Psoas muscle (tissue), 8 donors: ENCODE measurements at places on chromosomes 5 and 9. TPM values are rescaled to one million over a fixed set of nuclear protein-coding genes. Genes with fewer than 3 reads are reported as not detected.
A peak's percentile ranks its signal among the peaks of the same experiment; 100 is the strongest.

DNA sequence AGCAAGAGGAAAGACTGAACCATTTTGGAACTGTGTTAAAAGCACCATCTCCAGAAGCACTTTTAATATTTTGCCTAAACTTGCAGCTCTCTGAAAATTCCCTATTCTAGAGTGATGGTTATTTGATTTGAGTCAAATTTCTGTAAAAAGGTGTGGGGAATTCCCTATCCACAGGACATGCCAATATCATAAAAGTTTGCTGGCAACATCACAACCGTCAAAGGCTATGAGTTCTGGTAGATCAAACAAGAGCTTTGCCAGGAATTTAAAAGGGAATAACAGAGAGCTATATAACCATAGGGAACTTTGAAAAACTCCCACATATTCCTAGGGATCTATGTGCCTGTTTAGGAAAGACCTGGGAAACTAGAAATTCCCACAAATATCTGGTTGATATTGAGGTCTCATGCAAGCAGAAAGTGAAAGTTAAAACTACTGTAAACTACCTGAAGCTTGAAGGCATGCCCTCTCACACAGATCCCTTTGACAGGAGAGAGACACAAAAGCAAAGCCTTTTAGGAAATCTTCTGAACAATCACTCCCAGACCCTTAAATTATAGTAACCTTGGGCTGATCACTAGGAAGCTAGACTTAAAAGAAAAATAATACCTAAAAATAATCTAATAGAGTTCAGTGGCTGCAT lies 549.9 kb downstream of the ANXA1 start:
- H3K4me1 ChIP-seq, result no peaks in the 10 kb centered on the region
- no peak overlapping the region for H3K27ac ChIP-seq
- DNase-seq, result no peak
- no peak overlapping the region for H3K4me3 ChIP-seq
- H3K36me3 ChIP-seq, result no peaks in the 10 kb centered on the region
- no peaks in the 10 kb centered on the region for H3K27me3 ChIP-seq

DNA sequence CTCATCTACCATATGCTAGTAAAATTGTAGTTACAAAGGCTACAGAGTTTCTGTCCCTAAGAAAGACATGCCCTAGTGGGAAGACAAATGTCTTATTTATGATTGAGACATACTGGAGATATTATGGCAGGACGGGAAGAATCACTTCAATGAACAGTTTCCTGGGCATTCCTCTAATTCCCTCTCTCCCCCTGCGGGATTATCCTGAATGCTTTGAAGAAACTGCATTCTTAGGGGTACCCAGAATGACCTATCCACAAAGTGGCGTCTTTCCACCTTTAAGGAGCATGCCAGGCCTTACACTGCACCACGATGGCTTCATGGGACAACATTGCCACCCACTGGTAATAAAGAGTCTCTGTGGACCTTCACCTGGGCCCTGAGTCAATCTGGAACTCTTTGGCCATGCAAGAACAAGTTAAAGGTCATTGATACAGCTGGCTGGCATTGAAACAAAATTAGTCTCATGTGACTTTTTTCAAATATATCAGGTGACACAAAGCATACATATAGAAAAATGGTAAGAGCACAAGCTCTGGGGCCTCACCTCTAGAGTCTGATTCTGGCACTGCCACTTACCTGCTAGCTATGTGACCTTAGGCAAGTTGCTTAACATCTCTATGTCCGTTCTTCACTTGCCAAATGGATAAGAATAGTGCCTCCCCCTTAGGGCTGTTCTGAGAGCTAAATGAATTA lies 32.0 kb downstream of the ANKRD55 start:
- H3K27ac ChIP-seq, result no peak overlapping the region
- no peak overlapping the region for H3K4me3 ChIP-seq
- H3K27me3 ChIP-seq, result no peaks in the 10 kb centered on the region
- no peaks in the 10 kb centered on the region for H3K36me3 ChIP-seq
- no peaks in the 10 kb centered on the region for H3K4me1 ChIP-seq

GRCh38 chr9:38422555-38423260 lies 1.5 kb downstream of the IGFBPL1 start:
- H3K36me3 ChIP-seq, result no peaks in the 10 kb centered on the region
- H3K4me3 ChIP-seq, result no peak overlapping the region
- no peak overlapping the region for H3K27ac ChIP-seq
- H3K4me1 ChIP-seq, result peaks cover 4% of the 10 kb centered on the region
- H3K27me3 ChIP-seq, result peaks cover 8% of the 10 kb centered on the region

DNA sequence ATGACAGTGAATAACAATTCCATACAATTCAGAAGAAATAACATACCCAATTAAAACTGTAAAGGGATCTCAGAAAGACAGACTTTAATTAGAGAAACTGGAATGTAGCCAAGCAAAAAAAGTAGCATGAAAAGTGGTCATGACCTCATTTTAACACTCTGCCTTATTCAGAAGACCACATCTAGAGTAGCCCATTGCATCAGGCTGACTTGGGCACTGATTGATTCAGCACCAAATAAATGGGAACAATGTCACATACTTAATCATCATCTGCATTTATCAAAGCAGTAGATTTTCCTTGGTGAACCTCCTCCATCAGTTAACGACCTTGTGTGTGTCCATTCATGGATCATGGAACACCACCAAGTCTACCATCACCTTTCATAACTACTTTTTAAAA lies 992.1 kb downstream of the NR2F1-AS1 start:
- H3K4me3 ChIP-seq, result no peak overlapping the region
- DNase-seq, result no peak
- no peaks in the 10 kb centered on the region for H3K4me1 ChIP-seq
- H3K27ac ChIP-seq, result no peak overlapping the region
- no peaks in the 10 kb centered on the region for H3K36me3 ChIP-seq

Gene NTRK2
- 1.5 TPM for total RNA-seq

Gene NRG2
- total RNA-seq, result 19.6 TPM

Gene SLC6A3
- not detected for total RNA-seq

Gene GPR151
- not detected for total RNA-seq

Gene CDH9
- not detected for total RNA-seq

DNA sequence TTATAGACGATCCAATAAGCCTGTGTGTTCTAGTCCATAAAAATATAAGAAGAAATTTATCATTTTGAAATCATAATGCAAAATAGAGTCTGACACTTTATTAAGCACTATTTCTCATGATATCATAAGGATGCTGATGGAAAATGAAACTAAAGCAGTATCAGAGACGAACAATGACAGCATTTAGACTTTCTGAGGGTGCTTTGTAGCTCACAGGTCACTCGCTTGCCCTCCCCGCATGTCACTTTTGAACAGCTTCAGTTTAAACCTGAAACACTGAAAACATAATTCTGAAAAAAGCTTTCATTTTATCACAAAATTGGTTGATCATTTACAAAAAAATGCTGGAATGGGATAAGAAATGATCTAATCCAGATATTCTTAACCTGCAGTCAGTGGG lies 247.1 kb downstream of the EBF1 start:
- no peaks in the 10 kb centered on the region for H3K4me1 ChIP-seq
- no peaks in the 10 kb centered on the region for H3K36me3 ChIP-seq
- H3K27ac ChIP-seq, result no peak overlapping the region
- no peak for DNase-seq
- no peak overlapping the region for H3K4me3 ChIP-seq

DNA sequence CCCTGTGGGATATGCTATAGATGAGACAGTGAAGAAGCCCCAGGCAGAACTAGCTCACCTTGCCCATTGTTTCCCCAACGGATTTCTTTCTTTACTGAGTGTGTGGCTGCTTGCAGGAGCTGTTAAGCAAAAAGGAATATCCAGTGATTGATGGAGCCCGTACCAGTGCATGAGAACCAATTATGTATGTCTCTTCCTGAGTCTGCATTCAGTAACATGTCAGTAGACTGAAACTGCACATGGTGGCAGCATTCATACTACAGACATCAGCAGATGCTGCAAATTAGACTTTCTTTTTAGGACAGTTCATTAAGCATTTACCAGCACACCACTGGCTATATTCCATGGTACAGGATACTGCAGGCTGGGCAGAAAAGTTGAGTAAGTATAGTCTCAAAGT lies 90.3 kb upstream of the PLCXD3 start:
- H3K4me1 ChIP-seq, result no peaks in the 10 kb centered on the region
- no peak overlapping the region for H3K27ac ChIP-seq
- no peak overlapping the region for H3K4me3 ChIP-seq
- no peaks in the 10 kb centered on the region for H3K27me3 ChIP-seq

Gene FGD3
- 1.3 TPM for total RNA-seq

- H3K4me1 ChIP-seq, result peaks cover 5% of the 10 kb centered on the region
- no peaks in the 10 kb centered on the region for H3K36me3 ChIP-seq
- no peak for DNase-seq
- no peak overlapping the region for H3K27ac ChIP-seq
Measured at GRCh38 chr5:5792106-5792505, 369.6 kb downstream of the ICE1 start.

GRCh38 chr9:120454467-120454866 lies 125.5 kb downstream of the CDK5RAP2 start:
- H3K36me3 ChIP-seq, result peaks cover 2% of the 10 kb centered on the region
- no peak overlapping the region for H3K4me3 ChIP-seq
- no peak overlapping the region for H3K27ac ChIP-seq
- DNase-seq, result no peak
- no peaks in the 10 kb centered on the region for H3K27me3 ChIP-seq

GRCh38 chr5:15757103-15757502 lies 257.1 kb downstream of the FBXL7 start:
- no peak for DNase-seq
- H3K4me1 ChIP-seq, result no peaks in the 10 kb centered on the region
- no peak overlapping the region for H3K4me3 ChIP-seq
- no peaks in the 10 kb centered on the region for H3K27me3 ChIP-seq
- H3K36me3 ChIP-seq, result no peaks in the 10 kb centered on the region
- no peak overlapping the region for H3K27ac ChIP-seq

DNA sequence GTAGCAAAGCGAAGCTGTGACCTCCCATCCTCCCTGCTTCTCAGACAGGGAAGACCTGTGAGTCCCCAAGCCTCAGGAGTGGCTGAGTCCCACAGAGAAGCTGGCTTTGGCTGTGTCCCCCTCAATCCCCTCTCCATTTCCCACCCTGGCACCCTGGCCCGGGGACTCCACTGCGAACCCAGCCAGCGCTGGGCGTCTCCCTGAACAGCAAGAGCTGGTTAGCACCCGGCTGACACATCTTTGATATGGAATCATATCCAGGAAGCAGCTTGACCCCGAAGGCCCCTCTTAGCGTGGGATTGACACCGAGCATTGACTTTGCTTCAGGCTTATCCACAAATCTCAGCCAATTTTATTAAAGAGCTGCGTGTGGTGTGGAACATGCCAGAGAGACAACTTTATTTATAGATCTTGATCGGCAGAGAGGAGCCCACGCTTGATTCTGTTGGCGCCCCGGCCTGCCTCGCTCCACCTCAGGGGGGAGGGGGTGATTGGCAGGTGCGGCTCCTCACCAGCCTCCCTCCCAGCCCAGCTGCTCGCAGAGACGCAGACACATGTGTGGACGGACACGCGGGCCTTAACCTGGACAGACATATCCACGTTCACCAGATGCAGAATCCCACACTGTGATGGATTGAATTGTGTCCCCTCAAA lies 120.7 kb upstream of the MVB12B start:
- no peak overlapping the region for H3K27ac ChIP-seq
- peaks cover 6% of the 10 kb centered on the region for H3K27me3 ChIP-seq
- DNase-seq, result no peak

GRCh38 chr9:112174965-112175795 lies at the start of gene SUSD1:
SUSD1 (minus strand) TSS chr9:112175297; CDS start chr9:112175235, 62 bp downstream.
- peaks cover 4% of the 10 kb centered on the region for H3K4me1 ChIP-seq
- H3K27ac ChIP-seq, result no peak within 1 kb of the TSS
- peak; percentile 41 for DNase-seq
- H3K4me3 ChIP-seq, result peak within 1 kb of the TSS; percentile 67
- no peaks in the 10 kb centered on the region for H3K27me3 ChIP-seq
- no peaks in the 10 kb centered on the region for H3K36me3 ChIP-seq

GRCh38 chr9:84293001-84293798 lies 47.4 kb downstream of the SLC28A3 start:
- H3K4me1 ChIP-seq, result no peaks in the 10 kb centered on the region
- no peak overlapping the region for H3K27ac ChIP-seq
- no peaks in the 10 kb centered on the region for H3K27me3 ChIP-seq
- no peaks in the 10 kb centered on the region for H3K36me3 ChIP-seq
- no peak for DNase-seq
- no peak overlapping the region for H3K4me3 ChIP-seq

Gene DMRT3
- total RNA-seq, result 0.44 TPM

DNA sequence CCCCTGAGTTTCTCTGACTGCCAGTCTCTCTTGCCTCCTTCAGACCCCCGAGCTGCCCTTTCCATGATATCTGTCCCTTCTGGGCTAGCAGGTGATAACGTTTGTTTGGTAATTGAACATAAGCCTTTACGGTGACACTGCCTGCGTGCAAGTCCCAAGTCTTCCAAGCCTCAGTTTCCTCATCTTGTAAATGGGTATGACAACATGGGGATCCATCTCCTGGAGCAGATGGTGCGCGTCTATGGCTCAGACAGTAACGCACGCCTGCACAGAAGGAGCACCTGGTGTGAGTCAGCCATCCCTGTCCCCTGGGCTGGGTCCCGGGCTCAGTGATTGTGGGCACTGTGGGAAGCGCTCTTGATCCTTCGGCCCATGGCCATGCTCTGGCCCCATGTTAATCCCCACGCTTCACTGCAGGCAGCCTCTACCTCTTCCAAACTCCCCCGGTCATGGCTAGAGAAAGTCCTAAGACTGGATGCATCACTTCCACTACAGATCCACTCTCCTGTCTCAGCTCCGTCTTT lies 85.8 kb downstream of the DAP start:
- no peak for DNase-seq
- peaks cover 3% of the 10 kb centered on the region for H3K36me3 ChIP-seq
- no peak overlapping the region for H3K27ac ChIP-seq
- H3K27me3 ChIP-seq, result no peaks in the 10 kb centered on the region

DNA sequence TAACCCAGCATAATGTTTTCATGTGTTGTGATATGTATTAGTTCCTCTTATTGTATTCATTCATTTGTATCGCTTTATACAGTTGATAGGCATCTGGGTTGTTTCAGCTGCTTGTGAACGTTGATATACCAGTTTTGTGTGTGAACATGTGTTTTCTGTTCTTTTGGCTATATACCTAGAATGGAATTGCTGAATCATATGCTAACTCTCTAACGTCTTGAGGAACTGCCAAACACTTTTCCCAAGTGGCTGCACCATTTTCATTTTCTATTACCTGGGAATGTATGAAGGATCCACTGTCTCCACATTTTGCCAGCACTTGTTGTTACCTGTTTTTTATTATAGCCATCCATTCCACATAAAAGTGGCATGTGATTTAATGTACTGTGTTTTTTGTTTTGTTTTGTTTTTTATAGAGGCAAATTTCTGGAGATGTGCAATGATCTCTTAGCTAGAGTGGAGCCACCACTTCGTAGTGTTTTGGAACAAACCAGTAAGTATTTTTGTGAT lies 34.6 kb downstream of the HSPA4 start:
- no peaks in the 10 kb centered on the region for H3K4me1 ChIP-seq
- no peaks in the 10 kb centered on the region for H3K27me3 ChIP-seq
- peaks cover 8% of the 10 kb centered on the region for H3K36me3 ChIP-seq
- DNase-seq, result no peak

- no peaks in the 10 kb centered on the region for H3K36me3 ChIP-seq
- DNase-seq, result peak; percentile 50
- H3K27me3 ChIP-seq, result peaks cover 2% of the 10 kb centered on the region
- peaks cover 19% of the 10 kb centered on the region for H3K4me1 ChIP-seq
Measured at GRCh38 chr5:98769210-98769958, 4.1 kb upstream of the RGMB start.

GRCh38 chr5:164869325-164869724 lies 1363.9 kb downstream of the MAT2B start:
- no peaks in the 10 kb centered on the region for H3K4me1 ChIP-seq
- H3K27me3 ChIP-seq, result no peaks in the 10 kb centered on the region
- H3K27ac ChIP-seq, result no peak overlapping the region
- H3K4me3 ChIP-seq, result no peak overlapping the region

Gene PRDM9
- total RNA-seq, result not detected
